ENCODE measurements at places on chromosomes 1 and 21. TPM values are rescaled to one million over a fixed set of nuclear protein-coding genes. Genes with fewer than 3 reads are reported as not detected.

- no peak for DNase-seq
These were observed 57.3 kb upstream of the DIRAS3 start for GRCh38 chr1:68107771-68108170.

SIPA1L2 gene
- total RNA-seq, result 35.9 TPM

RPE65 gene
- total RNA-seq, result 0.70 TPM

DNA sequence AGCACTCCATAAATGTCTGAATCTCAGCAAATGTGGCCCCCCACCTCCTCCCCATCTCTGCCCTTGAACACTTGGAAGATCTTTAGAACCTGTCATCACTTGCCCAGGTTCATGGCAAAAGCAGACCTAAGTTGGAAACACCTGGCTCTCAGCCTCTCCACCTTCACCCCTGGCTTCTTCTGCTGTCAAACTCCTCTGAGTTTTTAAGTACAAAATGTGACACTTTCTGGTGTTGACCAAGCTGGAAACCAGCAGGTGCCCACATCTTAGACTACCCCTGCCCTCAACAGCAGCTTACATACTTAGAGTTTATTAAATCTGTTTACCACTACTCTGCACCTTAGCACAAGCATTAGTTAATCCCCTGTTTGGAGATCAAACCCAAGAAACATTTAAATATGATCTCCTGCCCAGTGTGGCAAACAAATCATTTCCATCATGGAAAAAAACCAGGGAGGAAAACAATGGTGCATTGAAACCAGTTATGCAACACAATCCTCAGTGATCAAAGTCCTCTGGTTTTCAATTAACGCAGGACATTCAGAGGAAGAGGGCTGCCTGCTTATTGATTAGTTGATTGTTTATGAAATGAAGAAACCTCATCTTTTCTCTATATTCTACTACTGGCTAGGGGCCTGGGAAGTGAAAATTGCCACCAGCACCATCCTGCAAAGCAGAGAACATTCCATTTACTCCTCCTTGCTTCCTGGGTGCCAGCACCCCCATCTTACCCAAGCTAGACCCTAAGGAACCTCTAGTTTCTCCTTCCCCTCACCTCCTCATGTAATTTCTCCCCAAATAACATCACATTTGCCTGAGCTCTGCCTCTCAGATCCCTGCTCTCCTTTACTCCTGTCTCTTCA is 139.4 kb upstream of the RAB4A start:
- peak; percentile 44 for DNase-seq

SPATA1 gene
- total RNA-seq, result 0.90 TPM

APP gene
- total RNA-seq, result 316 TPM

DNA sequence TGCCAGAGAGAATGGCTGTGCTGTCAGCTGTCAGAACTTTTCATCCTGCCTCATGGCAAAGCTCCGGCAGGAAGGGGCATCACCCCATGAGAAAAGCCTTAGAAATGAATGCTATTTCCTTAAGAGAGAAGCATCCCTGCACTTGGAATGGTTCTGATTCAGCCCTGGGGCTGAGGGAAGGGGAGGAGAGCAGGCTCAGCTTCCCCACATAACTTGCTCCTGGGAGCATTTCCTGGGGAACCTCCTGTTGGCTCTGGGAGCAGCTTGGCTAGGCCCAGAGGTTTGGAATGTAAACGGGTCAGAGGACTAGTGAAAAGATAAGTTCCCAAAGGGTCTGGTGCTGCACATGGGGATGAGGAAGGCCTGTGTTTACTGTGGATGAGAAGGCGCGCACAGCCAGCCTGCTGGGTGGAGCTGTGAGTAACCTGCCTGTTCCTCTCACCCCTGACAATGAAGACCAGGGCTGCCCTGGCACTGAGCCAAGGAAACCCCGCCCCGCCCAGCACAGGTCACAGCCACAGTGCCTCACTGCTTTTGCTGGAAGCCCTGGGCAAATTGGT is 5.0 kb downstream of the PRELP start:
- peak; percentile 66 for DNase-seq

MOB3C gene
- 6.6 TPM for total RNA-seq

- no peak for DNase-seq
These were observed 22.3 kb downstream of the MEF2D start for GRCh38 chr1:156478250-156478627.

OR2T11 gene
- total RNA-seq, result not detected

GRCh38 chr1:176436251-176436650 is 26.7 kb upstream of the PAPPA2 start:
- DNase-seq, result no peak

GRCh38 chr1:89743788-89744187 is 77.0 kb upstream of the LRRC8D start:
- DNase-seq, result no peak

ETV3L gene
- total RNA-seq, result not detected

- peak; percentile 81 for DNase-seq
These were observed 27.8 kb upstream of the SUMO3 start for GRCh38 chr21:44845418-44846223.

GRCh38 chr1:242201090-242201489 is 202.2 kb upstream of the MAP1LC3C start:
- DNase-seq, result no peak

All from hepatocyte (in vitro differentiated cells).